ENCODE measurements at places on chromosomes 2 and 18. TPM values are rescaled to one million over a fixed set of nuclear protein-coding genes. Genes with fewer than 3 reads are reported as not detected.

DNA sequence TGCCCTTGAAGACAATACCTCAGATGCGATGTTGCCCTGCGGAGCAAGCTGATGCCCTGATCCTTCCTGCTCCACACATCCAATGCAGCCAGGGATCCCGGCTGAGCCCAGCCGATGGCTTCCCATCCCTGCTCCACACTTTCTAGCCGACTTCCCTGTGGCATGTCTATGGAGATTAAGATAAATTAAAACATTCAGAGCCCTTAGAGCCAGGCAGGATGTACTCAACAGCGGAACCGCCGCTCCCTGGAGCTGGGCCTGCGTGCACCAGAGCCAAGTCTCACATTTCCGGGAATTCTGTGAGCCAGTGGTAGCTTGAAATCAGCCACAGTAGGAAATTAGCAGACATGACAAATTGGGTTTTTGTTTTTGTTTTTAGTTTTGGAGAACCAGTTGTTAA, 620.6 kb downstream of the GALR1 start:
- DNase-seq: no peak

DNA sequence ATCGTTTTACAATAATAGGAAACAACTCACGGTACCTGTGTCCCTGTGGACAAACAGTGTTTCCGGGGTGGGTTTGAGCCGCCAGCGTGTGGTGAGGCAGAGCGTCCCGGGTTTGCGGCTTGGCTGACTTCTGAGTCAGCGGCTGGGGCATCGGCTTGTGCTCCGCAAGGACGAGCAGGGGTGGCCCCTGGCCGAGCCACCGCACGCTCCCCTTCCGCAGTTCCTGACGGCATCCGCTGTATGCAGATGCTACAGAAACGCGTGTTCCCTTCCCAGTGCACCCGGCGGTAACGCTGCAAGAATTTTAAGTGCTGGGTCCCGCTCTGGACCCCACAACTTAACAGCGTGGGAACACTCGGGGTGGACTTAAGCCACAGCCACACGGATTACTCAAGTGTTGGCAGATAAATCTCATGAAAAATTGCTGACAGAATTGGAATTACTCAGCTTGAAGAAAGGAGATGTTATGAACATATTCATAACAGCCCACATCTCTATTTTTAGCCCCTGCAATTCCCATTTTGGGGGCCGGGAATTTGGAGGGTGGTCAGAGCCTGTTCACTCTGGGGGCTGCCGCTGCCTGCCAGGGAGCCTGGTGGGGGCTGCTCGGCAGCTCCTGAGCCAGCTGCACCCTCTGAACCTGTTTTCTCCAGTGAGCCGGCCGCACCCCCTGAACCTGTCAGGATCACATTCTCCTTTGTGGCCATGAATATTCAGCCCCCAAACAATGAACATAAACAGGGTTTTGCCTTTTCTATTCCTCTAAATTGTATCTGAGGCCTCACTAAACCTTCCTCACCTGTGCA, 12.6 kb upstream of the KCNG2 start:
- no peak for DNase-seq

- no peak for DNase-seq
Measured at GRCh38 chr2:165305391-165306096, 66.3 kb downstream of the SCN2A start.

DNA sequence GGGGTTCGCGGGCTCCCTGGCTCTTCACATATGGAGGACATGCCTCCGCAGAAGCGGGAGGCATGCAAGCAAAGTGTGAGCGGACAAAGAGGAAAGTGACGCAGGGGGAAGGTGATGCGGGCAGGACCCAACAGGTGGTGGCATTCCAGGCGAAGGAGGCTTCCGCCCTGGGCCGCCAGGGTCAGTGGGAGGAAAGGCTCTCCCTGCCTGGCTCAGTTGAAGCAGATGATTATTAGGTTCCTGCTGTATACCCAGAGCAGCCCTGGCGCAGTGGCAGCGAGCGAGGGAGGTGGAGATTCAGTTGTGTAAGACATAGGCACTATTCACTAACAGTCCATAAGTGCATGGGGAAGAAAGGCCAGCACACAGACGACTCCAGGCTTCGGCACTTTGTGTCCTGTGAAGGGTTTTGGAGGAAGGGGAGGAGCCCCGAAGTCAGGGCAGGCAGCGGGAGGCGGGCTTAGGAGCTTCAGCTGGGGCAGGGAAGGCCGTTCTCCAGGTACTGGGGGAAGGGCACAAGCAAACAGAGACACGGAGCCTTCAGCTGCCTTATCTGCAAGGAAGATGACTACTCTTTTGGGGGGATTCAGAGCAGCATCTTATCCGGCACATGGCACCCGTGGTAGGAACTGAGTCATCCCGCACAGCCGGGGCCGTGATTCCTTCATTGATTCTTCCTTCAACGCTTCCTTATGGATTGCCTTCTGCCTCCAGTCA, 89.8 kb downstream of the TGOLN2 start:
- DNase-seq: no peak

ANKAR gene
- total RNA-seq: 12.9 TPM

FOXI3 gene
- total RNA-seq: not detected

MEIS1 gene
- 3.4 TPM for total RNA-seq
